Osteoblast (primary cell): ENCODE measurements at places on chromosomes 12 and 14.
A peak's percentile ranks its signal among the peaks of the same experiment; 100 is the strongest.

GRCh38 chr12:55001198-55001868, 16.8 kb upstream of the TESPA1 start:
- DNase-seq: no peak

DNA sequence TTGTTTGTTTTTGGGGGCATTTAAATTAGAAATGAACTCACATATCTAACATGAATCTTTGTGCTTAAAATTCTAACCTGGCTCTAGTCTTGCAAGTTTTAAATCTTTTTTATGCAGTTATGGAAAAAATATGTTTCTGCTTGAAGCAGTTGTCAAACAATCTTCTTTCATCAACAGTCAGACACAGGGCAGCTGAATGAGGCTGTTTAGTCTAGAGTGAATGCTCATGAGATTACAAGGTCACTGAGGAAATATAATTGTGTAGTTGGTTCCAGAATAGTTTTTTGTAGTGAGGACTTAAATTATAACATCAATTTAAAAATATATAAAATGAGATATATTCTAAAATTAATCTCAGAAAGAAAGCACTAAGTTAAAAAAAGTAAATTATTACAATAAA, 76.5 kb downstream of the TRMT5 start:
- no peak for DNase-seq

DNA sequence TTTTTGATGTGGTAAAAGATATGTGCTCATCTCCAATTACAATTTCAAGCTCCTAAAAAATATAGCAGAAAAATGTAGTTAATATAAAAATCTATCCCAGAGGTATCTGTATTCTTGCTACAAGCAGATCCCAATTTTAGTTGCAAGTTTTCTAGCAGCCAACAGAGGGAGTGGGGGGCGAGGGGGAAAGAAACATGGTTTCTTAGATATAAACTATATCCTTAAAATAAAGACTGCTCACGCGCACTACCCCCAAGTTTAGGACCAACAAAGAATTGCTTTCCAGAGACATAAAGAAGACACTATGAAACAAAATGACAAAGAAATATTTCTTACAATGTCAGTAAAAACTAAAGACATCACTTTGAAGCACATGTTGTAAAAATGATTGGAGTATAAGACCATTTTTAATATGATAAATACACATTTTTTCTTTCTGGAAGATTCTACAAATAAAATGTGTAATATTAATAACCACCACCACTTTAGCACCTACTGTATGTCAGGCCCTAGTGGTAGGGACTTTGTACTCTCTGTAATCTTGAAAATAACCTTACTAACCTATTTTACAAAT, 5.4 kb downstream of the MAGOHB start:
- DNase-seq: no peak

DNA sequence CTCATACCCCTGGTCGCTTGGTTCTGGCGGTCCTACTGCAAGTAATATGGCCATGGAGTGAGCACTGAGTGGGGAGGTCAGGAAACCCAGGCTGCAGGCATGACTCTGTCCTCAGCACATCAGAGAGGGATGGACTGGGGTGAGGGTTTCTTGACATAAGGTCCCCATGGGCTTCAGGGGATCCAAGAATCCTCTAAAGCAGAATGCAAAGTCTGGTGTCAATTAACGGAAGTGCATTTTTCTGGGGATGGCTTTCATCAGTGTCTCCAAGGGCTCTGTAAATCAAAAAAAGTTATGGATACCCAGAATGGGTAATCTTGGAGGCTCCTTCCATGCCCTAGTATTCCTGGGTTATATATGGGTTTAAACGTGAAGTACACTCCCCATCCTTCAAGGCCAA, 3.7 kb downstream of the FIGNL2 start:
- peak; percentile 83 for DNase-seq

- DNase-seq: no peak
Measured at GRCh38 chr12:123828854-123829547, 66.9 kb downstream of the DNAH10 start.

- peak; percentile 75 for DNase-seq
Measured at GRCh38 chr14:54564071-54564867, 2.7 kb upstream of the SAMD4A start.

GRCh38 chr14:101506211-101506925, 54.9 kb upstream of the DIO3 start:
- DNase-seq: peak; percentile 89

DNA sequence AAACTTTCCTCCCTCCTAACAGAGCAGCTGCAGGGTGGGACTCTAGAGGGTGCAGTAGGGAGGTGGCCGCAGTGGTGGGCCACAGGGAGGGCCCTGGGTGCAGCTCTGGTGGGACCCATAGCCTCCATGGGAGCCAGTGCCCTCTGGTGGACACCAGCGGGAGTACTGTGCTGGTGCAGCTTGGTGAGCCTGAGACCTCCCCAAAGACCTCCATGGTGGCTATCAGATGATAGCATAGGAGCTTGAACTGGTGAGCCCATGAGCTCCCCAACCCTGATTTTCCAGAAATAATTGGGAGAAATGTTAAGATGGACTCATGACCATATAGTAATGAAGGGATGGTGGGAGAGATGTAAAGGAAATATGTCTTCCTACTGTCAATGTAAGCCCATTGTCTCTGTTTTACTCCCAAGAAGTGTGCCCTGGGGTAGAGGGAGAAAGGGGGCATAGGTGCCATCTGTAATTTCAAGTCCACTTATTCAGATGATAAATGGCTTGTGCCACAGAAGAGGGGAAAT, 98.7 kb downstream of the GAS2L3 start:
- DNase-seq: peak; percentile 39

GRCh38 chr14:36805131-36805559, 143.5 kb downstream of the PAX9 start:
- no peak for DNase-seq

- DNase-seq: no peak
Measured at GRCh38 chr12:23259558-23259957, 634.6 kb downstream of the ETNK1 start.

GRCh38 chr12:68611094-68611805, 551 bp downstream of the RAP1B start:
- peak; percentile 84 for DNase-seq

GRCh38 chr12:3352230-3352629, 138.8 kb upstream of the PRMT8 start:
- DNase-seq: no peak

- DNase-seq: no peak
Measured at GRCh38 chr14:93319958-93320357, 12.9 kb downstream of the BTBD7 start.

DNA sequence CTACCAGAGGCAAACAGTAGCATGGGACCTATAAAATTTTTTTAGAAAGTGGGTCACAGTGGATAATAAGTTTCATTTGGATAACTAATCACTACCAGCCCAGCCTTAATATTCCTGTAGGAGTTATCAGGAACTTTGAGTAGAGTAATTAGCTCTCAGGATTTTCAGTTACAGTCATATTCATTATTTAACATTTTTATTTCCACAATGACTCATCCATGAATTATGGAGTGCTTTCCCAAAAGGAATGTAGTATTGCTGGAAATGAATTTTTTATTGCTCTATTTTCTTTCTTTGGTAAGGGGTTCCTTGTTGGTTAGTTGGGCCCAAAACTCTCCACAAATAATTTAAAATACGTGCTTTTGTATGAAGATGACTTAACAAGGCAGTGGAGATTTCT, 53.7 kb downstream of the ERC1 start:
- peak; percentile 45 for DNase-seq

- DNase-seq: no peak
Measured at GRCh38 chr14:61625165-61625564, 70.1 kb upstream of the HIF1A start.

GRCh38 chr12:123270214-123271000, 1.2 kb downstream of the CDK2AP1 start:
- DNase-seq: peak; percentile 92

- DNase-seq: no peak
Measured at GRCh38 chr14:69183735-69184134, 7.6 kb upstream of the EXD2 start.

DNA sequence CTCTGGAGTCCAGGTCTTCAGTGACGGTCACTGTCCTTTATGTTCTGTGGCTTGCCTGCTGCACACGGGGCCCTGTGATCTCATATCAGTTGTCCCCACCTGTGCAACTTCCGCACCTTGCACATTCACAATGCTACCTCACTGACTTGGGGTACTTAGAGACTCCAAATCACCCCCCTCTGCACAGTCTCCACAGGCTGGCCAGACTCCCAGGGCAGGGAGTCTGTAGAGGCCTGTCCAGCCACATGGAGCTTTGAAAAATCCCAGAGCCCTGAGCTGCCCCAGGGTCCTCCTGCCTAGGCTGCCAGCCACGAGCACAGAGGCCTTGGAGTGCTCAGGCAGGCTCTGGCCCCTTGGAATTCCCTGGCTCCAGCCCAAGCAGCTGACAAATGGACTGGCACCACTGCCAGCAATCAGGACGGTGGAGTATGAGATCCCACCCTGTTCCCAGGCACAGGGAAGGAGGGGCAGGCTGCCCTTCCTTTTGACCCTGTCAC, 26.4 kb downstream of the CMKLR1 start:
- DNase-seq: peak; percentile 70

DNA sequence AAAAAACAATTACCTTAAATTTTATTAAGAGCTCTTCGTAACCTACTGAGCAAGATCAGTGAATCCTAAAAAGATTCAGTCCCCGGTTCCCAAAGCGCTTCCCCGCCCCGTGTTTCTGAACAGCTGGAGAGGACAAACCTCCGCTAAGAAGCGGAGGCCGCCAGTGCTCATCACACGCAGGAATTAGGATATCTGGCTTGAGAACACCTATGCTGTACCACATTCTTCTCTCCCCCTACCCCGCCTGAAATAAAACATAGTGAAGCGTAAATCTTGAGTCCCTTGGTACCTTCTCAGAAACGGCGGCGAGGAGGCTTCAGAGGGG, 774 bp upstream of the WDR20 start:
- DNase-seq: no peak

DNA sequence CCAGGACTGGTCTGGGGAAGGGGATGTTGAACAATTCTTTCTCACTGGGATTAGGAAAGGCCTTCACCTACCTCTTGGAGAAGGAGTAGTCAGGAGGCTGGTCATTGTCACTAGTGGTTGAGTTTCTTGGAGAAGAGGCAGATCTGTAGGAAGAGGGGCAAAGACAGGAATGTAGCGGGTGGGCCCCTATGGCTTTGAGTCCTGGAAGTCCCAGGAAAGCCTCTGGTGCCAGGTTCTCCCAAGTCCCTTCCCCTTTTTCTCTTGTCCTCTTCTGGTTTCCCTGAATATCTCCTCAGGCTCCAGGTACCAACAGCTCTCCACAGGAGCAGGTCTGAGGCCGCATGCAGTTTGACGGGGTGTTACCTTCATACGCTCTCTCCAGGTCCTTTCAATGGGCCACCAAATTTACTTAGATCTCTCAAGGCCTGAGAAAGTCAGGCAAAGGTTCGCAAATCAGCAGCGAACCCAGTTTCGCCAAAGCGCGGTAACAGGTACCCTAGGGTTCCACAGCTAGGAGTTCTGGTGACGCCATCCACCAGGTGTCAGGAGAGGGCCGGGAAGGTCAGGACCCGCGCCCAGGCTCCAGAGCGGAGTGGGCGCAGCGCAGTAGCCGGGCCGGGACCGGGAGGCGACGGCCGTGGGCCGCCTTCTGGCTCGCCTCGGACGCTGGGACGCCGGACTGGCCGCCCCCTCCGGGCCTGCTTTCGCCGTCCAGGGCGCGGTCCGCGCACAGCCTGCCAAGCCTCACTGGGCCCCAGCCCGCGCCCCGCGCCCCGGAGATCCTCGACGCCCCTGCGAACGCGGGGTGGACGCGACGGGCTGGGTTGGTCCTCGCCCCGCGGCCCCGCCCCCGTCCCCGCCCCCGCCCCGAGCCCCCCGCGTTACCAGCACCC, 795 bp downstream of the SMAGP start:
- DNase-seq: peak; percentile 85

GRCh38 chr12:6323340-6323994, 13.0 kb downstream of the PLEKHG6 start:
- peak; percentile 99 for DNase-seq

GRCh38 chr12:21642707-21643389, 14.8 kb downstream of the LDHB start:
- DNase-seq: no peak

GRCh38 chr12:79223761-79224160, 359.2 kb downstream of the SYT1 start:
- DNase-seq: no peak

DNA sequence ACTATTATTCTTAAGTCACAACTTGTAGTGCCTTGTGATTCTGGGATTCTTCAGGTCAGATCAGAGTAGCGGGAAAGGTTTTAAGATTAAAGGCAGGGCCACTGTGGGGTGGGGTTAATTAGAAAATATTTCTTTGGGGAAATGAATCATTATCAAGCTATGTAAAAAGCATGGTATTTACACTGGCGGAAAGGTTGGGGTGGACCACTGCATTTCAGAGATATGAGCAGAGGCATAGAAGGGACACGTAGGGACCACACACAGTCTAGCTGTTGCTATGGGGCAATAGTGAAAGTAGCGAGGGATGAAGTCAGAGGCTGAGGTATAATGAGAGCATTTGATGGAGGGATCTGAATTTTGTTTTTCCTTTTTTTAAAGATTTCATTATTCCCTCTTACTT, 31.7 kb upstream of the KCNH3 start:
- DNase-seq: peak; percentile 75

DNA sequence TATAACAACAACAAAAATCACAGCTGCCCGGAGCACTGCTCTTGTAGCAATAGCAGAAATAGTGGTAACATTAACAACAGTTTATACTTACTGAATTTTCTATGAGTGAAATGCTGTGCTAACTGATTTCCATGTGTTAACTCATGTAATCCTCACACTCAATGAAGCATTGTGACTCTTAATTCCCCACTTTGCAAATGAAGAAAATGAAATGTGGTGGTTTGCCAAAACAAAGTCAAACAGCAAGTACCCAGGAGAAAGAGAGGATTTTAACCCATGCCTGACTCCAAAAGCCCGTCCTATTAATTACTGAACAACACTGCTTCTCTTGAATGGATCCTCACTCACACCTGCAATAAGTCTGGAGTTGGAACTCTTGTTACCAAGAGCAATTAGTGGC, 123.5 kb downstream of the MED13L start:
- no peak for DNase-seq

- no peak for DNase-seq
Measured at GRCh38 chr14:100135784-100136183, 23.7 kb downstream of the DEGS2 start.

GRCh38 chr12:49674318-49674981, 32.8 kb downstream of the FMNL3 start:
- DNase-seq: no peak

- no peak for DNase-seq
Measured at GRCh38 chr12:18363321-18363720, 102.0 kb downstream of the PIK3C2G start.

DNA sequence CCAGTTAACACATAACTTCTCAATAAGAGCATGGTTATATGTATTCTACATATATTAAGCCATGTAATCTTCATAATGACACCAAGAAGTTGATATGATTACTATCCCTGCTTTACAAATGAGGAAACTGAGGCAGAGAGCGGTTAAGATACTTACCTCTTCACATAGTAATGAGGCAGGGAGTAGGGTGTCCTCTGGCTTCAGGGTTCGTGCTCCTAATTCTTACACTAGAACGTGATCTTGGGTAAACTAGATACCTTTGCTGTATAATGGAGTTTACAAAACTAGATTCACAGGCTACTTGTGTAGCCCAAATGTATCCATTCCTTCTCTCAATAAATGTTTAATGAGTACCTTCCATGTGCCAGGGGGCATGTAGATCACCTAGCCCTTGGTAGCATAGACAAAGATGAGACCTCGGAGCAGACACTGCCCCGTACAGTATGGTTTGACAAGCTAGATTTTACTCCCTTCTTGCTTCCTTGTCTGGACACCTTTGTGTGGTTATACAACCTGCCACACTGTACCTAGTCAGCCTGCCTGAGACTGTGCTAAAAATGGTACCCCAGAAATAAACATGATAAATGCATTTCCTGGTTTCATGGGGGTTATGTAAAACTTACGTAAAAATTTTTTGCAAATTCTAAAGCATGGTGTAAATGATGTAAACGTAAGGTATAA, 991.8 kb downstream of the VRK1 start:
- DNase-seq: no peak
